ENCODE measurements at places on chromosomes 7 and 10.

GRCh38 chr10:78972160-78972946 lies 96.4 kb upstream of the ZMIZ1 start:
- no peak for DNase-seq

DNA sequence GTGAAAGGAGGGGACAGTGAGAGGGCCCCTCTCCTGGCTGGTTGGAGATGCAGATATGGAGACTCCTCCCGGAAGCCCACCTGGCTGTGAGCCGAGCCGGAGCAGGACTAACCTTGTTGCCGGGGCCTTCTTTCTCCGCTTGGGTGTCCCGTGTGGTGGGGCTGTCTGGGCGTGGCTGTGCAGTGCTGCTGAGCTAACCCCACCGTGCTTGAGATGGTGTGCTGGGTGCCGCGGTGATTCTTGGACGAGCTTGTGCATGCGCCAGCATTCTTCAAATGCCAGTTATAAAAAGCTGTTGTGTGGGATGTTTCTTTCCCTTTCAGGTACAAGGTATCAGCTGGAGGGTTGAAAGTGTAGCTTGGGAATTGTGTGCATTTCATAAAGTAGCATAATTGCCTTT lies 48.8 kb downstream of the DAGLB start:
- DNase-seq: no peak

DNA sequence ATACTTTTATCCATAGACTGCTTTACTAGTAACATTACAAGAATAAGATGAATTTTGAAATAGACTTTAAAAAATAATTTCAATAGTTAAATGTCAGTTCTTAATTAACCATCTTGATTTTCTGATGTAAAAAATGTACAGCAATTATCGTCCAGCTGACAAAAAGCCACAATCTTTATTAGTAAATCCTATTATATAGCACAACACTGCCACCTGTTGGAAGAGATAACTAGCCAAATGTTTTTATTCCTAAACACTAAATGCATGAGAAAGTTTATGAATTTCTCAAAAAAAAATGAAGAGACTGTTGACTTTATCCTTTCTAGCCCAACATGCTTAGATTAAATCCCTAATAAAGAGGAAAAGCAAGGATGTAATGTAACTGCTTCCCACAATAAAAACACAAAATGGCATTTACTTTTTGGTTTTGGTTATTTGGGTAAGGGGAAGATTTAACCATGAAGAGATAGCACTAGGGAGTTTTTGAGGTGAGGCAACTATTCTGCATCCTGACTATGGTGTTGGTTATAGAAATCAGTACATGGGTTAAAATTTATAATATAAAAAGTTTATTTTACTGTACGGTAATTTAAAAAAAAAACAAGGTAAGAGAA lies 8.0 kb downstream of the COA1 start:
- no peak for DNase-seq

- DNase-seq: no peak
Observed at GRCh38 chr7:129209067-129209926, 15.5 kb upstream of the AHCYL2 start.

DNA sequence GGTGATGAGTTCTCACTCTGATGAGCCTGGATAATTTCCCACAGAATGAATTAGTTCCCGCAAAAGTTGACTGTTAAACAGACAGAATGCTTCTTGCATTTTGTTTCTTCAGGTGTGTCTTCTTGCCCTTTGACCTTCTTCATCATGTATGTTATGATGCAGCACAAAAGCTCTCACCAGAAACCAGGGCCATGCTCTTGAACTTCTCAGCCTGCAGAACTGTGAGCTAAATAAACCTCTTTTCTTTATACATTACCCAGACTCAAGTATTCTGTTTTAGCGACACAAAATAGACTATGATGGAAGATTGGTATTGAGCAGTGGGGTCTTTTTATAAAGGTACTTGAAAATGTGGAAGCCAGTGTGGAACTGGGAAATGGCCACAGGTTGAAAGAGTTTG lies 95.2 kb upstream of the TNS3 start:
- DNase-seq: no peak

- DNase-seq: no peak
Observed at GRCh38 chr10:3689871-3690510, 95.0 kb downstream of the KLF6 start.

- DNase-seq: no peak
Observed at GRCh38 chr7:23345601-23346000, 46.5 kb downstream of the MALSU1 start.

- DNase-seq: no peak
Observed at GRCh38 chr7:39430909-39431641, 135.1 kb upstream of the YAE1 start.

- DNase-seq: no peak
Observed at GRCh38 chr7:27168265-27168947, 3.1 kb upstream of the HOXA9 start.

- no peak for DNase-seq
Observed at GRCh38 chr10:3772361-3773171, 12.4 kb downstream of the KLF6 start.

DNA sequence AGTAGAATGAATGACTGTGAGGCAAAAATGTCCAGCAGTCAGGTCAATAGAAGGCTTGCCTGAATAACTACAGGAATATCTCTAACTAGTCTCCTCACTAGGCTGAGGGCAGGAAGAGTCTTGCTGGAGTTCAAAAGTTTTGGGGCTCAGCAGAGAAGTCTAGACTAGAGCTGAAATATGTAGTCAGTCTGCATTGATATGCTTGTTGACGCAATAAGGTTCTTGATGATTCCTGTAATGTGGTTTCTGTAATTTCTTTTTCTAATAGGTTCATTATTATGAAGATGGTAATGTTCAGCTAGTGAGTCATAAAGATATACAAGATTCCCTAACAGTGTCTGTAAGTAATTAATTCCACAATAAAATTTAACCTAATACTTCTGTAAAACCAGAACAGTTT lies 41.5 kb upstream of the ST7 start:
- DNase-seq: no peak

DNA sequence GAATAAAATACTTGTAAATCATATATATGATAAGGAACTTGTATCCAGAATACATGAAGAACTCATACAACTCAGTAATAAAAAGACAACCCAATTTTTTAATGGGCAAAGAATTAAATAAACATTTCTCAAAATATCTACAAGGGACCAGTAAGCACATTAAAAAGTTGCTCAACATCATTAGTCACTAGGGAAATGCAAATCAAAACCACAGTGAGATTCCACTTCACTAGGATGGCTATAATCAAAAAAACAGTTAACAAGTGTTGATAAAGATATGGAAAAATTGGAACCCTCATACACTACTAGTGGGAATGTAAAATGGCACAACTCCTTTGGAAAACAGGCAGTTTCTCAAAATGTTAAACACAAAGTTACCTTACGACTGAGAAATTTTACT lies 40.3 kb upstream of the YAE1 start:
- DNase-seq: no peak

DNA sequence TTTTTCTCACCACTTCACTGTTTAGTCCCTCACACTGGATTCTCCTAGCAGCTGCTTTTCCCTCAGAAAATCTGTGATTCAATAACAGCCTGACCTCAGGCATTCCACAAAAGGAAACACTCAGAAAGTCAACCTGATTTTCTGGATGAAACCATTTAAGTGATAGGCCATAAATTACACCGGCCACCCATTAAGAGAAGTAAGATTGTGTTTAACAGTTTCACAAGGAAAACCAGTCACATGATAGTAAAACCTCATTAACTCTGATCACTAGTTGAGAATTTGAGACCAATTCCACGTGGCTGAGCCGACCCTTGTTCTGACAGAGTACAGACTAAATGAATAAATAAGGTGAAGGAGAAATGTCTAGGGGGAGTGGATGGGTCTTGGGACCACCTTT lies 7.7 kb downstream of the GRM8 start:
- DNase-seq: no peak

GRCh38 chr10:9311702-9312499 lies 1257.4 kb downstream of the GATA3 start:
- DNase-seq: no peak

DNA sequence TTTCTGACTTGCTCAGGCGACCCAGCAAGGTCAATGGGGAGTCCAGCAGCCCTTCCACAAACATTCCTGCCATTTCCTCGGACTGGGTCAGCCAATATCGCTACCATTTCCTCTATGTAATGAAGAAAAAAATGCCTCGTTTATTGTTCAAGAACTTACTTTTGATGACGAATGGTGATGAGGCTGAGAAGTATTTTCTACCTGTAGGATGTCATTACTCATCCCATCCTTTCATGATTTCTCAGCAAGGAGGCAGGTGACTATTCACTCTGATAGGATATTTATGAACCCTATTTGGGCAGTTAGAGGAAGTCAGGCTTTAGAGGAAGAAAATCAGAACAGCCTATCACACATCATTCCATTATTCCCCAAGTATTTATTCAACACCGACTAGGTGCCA lies 178.6 kb downstream of the FANK1 start:
- no peak for DNase-seq

DNA sequence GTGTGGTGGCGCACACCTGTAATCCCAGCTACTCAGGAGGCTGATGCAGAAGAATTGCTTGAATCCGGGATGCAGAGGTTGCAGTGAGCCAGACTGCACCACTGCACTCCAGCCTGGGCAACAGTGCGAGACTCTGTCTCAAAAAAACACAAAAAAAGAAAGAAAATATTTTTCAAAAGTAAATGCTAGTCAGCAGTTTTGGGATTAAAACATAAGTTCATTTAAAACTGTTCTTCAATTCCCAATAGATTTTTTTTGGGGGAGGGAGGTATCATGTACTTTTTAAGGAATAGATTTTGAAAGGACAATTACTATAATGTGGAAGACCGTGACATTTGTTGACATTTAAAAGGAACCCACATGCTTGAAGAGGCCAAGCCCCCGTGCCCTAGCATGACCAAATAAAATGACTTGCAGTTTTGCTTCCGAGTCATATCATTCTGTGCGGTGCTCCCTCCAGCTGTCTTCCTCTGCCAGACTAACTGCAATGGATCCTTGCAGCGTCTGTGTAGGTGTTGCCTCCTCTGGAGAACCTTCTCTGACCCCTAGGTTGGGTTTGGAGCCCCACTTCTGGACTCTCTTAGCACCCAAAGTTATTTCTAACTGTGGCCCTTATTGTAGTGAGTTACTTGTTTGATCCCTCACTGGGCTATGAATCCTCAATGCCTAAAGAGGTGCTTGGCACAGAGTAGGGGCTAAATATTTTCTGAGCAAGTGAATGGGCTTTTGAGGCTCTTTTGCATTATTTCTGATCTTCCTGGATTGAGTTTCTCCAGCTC lies 17.4 kb upstream of the HPS1 start:
- DNase-seq: no peak

GRCh38 chr7:14195079-14195478 lies 205.6 kb upstream of the ETV1 start:
- DNase-seq: no peak

- no peak for DNase-seq
Observed at GRCh38 chr7:85322252-85322651, 135.4 kb upstream of the SEMA3D start.

DNA sequence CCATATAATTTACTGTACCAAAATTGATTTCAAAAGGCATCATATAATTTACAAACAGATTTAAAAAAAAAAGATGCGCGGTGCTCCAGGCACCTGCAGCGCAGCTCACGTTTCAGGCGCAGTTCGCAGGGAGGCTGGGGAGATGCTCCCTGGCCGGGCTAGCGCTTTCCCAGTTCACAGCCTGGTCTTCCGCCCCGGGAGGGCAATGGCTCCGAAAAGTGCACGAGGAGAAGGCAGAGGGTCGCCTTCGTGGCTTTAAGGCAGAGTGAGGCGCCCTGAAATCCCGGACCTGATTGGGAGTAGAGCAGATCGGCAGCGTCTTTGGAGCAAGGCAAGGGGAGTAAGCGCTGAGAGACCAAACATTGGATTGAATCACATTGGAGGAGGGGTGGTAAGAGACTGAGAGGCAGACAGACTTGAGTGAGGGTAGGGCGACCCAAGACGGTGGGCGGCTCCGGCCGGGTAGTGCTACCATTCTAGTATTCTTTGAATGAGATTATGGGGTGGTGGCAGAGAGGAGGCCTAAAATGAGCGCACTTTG lies 1.5 kb downstream of the NEUROG3 start:
- no peak for DNase-seq

DNA sequence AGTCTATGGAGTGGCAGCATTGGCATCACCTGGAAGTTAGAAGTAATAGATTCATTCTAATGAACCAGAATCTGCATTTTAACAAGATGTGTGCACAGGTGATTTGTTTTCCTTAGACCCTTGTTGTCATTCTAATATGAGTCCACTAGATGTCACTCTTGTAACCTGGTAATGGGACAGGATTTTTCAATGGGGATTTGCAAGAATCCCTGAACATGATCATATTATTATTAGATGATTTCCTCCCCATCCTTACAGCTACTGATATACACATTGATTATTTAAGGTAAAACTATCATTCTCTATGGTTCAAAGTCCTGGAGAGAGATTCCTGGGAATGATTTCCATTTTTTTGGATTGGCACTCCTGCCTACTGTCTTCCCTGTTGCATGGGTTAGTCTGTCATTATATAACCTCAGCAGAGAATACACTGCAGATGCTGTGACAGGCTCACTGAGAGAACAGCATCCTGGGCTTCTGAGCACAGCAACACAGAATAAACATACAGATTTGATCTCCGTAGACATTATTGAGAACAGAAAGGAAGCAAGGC lies 194.9 kb downstream of the SUGCT start:
- DNase-seq: no peak

GRCh38 chr7:26958834-26959233 lies 94.4 kb upstream of the SKAP2 start:
- no peak for DNase-seq

GRCh38 chr7:151204383-151205032 lies 5.8 kb downstream of the H2BK1 start:
- no peak for DNase-seq

DNA sequence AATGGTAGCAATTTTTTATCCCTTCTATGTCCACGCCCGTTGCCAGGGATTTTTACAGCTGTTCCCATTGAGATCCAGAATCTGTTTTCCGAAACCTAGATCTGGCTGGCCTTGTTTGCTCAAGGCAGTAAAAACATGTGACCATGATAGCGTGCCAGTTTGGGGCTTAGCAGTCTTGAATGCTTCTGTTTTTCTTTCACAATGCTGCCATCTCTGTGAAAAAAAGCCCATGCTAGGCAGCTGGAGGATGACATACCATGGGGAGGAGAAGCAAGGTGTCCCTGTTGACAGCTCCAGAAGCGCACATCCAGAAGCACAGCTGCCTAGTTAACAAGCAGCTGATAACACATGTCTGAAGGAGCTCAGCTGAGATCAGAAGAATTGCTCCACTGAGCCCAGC lies 2.2 kb upstream of the ZNF92 start:
- DNase-seq: no peak

DNA sequence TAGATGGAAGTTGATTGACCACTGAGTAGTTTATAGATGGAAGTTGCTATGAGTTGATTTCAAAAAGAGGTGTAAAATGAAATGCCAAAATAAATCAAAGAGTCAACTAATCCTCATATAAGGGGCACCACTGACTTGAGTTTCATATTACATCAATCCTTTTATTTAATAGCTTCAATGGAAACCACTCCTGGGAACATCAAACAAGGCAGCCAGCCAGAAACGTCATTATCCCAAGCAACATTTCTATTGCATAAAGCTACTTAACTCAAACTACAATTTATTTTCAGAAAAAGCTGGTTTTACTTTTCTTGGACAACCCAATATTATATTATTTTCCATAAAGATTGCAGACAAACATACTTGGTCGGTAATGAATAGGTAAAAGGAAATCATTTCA lies 162.1 kb downstream of the TSPAN12 start:
- no peak for DNase-seq

GRCh38 chr10:627032-627992 lies 62.2 kb downstream of the DIP2C start:
- no peak for DNase-seq
